Activated CD4-positive, alpha-beta T cell treated with anti-CD3 and anti-CD28 coated beads, Interleukin-2, Interleukin-6, amounts not matched to agents 100 ng/mL and 50 ng/mL, durations not matched to agents 16 hours and 8 hours (primary cell): ENCODE measurements at places on chromosomes 7 and 10.
A peak's percentile ranks its signal among the peaks of the same experiment; 100 is the strongest.

- DNase-seq = no peak
These were observed 135.3 kb upstream of the CCDC6 start for GRCh38 chr10:60041489-60042133.

DNA sequence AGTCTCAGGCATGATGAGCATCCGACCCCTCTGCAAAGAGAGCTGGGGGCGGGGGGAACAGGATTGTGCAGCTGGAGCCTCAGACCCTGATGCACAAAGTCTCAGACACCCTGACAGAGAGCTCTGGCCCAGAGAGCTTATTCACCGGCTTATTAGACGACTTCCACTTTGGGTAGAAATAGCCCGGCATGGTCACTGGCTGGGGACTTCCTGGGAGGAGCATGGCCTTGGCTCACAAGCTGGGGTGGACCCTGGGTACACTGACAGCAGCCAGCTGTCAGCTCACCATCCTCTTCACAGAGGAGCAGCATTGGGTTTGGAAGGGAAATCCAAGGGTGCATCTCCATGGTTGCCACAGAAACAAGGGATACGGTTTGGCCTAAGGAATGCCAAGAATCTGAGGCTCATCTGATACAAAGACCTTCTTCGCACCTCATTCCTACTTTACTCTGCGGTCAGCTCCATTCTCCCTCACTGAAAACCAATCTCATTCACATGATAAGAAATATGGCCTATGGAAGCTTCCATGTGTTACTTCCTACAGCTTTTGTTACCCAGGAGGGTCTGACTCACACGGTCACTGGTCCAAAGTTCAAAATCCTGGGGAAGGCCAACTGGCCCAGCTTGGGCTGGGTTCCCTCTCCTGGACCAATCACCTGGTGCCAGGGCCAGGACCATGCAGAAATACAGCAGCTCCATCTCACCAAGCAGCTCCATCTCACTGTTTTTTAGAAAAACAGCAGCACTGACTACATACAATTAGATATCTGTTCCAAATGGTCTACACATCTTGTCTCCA is 25.1 kb downstream of the ZNF467 start:
- no peak for DNase-seq

DNA sequence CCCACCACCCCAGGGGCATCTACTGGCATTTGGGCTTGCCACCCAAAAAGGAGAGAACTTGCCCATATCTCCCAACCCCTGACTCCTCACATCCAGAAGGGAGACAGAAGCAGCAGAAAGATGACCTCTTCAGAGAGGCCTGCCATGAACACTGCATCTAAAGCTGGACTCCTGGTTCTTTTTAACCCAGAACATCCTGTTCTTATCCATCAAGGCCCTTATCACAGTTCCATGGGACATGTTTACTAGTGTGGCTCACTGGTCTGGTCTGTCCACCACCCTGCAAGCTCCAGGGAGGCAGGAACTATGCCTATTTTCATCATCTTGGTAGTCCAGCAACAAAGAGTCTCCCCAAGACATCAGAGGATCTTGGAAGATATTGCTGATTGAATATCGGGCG is 114.9 kb upstream of the PDLIM1 start:
- no peak for DNase-seq

- no peak for DNase-seq
These were observed 73.4 kb upstream of the CARD11 start for GRCh38 chr7:3117081-3117480.

- no peak for DNase-seq
These were observed 95.1 kb downstream of the BMPR1A start for GRCh38 chr10:86851328-86852207.

DNA sequence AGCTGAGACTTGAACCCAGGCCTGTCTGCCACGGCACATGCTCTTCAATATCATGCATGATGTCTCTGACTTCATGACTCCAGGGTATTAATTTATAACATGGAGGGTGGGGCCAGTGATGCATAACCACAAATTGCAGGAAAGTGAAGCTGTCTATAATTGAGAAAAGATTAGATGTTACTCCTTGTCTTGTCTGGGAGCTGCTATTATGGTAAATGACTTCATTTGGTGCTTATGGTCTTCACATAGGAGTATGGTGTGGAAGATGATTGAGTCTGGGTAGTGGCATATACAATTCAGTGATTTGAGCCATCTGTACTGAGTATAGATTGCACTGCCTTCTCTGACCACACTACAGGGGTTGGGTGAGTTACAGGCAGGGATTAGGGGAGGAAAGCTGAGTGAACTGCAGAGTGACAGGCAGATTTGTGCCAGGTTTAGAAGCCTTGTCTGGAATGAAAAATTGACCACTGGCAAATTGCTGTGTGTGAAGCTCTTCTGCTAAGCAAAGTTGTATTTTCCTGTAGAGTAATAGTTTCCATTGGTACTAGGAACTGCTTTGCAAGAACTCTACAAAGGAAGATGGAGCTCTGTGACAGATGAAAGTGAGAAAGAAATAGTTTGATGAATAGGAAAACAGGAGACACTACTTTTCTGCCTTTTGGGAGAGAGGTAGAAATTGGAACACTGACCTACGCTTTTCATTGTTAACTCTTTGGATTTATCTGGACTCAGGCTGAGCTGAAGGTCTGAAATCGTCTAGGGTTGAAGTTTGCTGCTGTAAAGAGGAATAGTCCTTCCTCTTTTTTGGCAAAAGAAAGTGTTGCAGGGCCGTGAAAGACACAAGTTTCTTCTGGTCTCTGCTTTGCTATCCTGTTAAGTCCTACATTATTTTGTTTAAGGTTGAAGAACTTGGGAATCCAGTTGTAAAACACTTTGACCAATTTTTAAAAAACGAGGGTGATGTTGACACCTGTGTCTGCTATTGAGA is 2.7 kb downstream of the SND1 start:
- DNase-seq = peak; percentile 28

GRCh38 chr10:125144693-125145623 is 15.4 kb downstream of the CTBP2 start:
- peak; percentile 28 for DNase-seq

GRCh38 chr10:3169271-3169670 is 3.3 kb downstream of the PITRM1 start:
- no peak for DNase-seq

DNA sequence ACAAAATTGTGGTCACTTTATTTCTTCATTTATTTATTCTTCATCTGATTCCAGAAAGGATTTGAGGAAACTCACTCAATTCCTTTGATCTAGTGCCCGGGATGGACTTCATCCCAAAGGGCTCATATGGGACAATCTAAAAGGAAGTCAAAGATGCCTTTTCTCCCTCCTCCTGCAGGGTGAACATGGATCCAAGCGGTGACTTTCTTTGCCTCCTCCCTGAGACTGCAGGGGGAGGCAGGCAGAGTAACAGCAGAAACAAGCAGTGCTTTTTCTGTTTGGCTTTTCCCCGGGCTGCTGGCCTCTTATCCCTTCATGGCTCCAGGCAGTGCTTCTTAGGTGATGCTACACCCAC is 10.0 kb upstream of the DNMBP start:
- DNase-seq = no peak

DNA sequence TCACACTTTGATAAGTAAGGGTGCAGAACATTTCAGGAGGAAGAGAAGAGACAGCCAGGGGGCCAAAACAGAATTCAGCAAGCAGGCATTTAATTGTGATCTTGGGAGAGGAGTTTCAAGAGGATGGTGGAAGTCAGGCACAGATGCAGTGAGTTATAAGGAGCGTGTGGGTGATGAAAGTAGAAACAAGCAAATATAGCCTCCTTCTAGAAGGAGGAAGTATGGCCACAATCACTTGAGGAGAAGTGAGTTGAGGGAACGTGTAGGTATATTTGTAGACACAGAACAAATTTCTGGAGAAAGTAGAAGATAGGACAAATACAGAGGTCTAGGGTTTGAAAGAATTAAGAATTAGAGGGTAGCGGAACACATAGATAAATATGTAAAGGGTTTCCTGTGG is 165.8 kb downstream of the CACNB2 start:
- no peak for DNase-seq

DNA sequence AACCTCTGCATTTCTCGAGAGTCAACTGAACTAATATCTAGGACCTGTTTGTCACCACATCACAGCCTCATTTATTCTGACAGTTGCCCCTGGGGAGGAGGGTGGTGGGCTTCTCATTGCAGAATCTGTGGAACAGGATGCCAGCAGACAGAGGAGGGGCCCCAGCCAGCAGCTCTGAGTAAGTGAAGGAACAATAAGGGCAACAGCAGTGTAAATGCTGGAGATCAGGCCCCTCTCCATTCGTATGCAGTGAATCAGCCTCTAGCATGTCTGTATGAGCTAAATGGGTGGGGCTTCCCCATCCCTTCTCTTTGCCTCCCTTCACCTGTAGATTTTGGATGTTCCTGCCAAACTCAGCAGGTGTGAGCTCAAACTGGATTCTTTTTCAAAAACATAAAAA is 7.7 kb upstream of the CPVL start:
- DNase-seq = no peak

GRCh38 chr7:43139137-43139536 is 26.7 kb downstream of the HECW1 start:
- no peak for DNase-seq

- DNase-seq = no peak
These were observed 113.0 kb downstream of the TRIL start for GRCh38 chr7:28845106-28845505.
